C1 segment of cervical spinal cord (tissue), 14 donors: ENCODE measurements at places on chromosomes 11 and 22.

DNA sequence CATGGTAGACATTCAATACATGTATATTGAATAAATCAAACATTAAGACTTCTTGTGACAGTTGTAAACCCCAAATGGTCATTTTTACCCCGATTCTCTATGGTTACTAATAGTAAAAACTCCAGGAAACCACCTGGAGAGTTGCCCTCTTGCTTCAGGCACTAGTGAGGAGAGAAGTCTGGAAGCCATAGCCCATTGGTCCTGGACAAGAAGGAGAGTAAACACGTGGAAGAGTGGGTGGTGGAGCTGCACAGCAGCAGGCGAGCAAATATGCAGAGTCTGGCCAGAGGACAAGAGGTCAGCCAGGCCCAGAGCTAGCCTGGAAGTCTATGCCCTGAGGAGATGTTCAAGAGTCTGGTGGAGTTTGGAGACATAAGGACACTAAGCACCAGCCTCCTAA lies 17.7 kb downstream of the DCHS1 start:
- no peak for DNase-seq

DNA sequence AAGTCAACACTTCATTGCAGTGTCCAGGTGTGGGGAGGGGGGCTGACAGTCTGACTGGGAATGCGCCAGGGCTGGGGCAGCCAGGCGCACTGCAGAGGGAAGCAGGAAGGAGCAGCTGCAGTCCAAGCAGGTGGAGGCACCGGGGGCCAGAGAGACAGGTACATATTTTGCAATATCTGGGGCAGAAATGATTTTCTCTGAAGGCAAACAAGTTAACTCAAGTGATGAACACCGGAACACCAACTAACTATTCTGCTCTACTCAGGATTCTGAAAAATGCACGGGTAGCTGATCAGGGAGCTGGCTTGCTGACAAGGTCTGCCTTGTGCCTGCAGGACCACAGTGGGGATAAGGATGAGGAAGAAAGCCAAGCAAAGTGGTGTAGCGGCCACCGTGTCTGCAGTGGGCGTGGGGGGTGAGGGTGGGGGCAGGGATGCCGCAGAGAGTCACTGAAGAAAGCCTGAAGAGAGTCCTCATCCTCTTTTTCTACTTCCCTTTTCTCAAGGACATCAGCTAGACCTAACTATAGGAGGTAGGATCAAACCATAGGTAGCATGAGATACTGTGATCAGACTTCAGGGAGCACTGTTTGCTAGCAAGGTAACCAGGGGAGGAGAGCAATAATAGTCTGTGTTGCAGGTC lies 83.4 kb downstream of the SCN3B start:
- no peak for DNase-seq

- no peak for DNase-seq
Observed at GRCh38 chr11:105538588-105538987, 71.3 kb upstream of the GRIA4 start.

- DNase-seq: no peak
Observed at GRCh38 chr22:20777420-20778177, 3.7 kb downstream of the SERPIND1 start.

- DNase-seq: no peak
Observed at GRCh38 chr11:75625991-75626888, 42.6 kb downstream of the MAP6 start.

- DNase-seq: no peak
Observed at GRCh38 chr11:1830322-1831223, 4.2 kb upstream of the SYT8 start.
